ENCODE measurements at places on chromosomes 1 and 21.
A peak's percentile ranks its signal among the peaks of the same experiment; 100 is the strongest.

GRCh38 chr1:186463511-186463910, 2.6 kb upstream of the PDC start:
- DNase-seq = no peak

GRCh38 chr1:108570128-108570527, 10.2 kb downstream of the EEIG2 start:
- no peak for DNase-seq

GRCh38 chr1:54782156-54782555, 17.8 kb upstream of the PARS2 start:
- DNase-seq = no peak

- DNase-seq = no peak
These were observed 785 bp downstream of the PGLYRP4 start for GRCh38 chr1:153347856-153348255.

DNA sequence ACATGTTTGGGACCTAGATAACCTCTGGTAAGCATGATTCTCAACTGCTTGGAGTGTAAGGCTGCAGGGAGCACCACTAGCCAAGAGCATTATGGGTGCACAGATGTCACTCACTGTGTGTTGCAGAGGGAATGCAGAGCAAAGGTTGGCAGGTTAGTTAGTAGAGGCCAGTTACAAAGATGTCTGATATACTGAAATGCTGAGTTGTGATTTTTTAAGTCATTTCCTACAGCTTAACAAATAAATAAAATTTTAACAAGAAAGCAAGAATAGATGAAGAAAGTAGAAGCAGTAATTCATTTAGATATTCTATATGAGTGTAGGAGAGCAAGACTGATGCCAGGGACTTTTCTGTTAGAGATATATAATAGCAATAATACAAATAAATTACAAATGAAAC, 64.8 kb downstream of the MARK1 start:
- DNase-seq = no peak

GRCh38 chr21:29453511-29453910, 154.8 kb downstream of the BACH1 start:
- no peak for DNase-seq

- DNase-seq = no peak
These were observed 14.1 kb downstream of the ROR1 start for GRCh38 chr1:63787875-63788274.

GRCh38 chr1:159250638-159251216, 46.1 kb downstream of the ACKR1 start:
- no peak for DNase-seq

DNA sequence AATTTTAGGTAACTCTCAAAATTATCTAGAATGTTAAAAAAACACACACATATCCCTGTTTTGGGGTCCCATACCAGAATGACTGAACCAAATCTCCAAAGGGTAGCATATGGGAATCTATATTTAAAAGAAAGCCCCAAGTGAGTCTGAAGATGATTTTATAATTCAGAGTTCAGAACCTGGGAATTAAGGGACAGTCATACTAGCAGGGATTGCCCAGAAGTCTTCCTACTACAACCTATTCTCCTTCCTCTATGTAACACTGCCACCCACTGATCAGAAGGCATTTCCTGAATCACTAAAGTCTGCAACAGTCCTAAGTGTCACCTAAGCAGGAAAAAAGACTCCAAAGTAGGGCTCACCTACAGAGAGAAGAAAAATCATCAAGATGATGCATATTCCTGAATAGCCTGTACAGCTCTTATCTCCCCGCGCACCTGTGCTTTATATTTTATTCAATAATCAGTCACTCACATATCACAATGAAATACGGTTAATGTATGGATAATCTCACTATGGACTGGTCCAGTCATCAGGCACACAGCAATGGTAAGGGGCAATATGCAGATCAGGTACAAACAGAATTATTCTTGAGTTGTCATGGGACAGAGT, 4.9 kb downstream of the RGS1 start:
- no peak for DNase-seq

- no peak for DNase-seq
These were observed 74.9 kb downstream of the CAPZB start for GRCh38 chr1:19410393-19410792.

GRCh38 chr1:212690816-212691403, 8.7 kb downstream of the BATF3 start:
- no peak for DNase-seq

GRCh38 chr1:84165601-84166000, 21.5 kb downstream of the PRKACB start:
- DNase-seq = no peak

DNA sequence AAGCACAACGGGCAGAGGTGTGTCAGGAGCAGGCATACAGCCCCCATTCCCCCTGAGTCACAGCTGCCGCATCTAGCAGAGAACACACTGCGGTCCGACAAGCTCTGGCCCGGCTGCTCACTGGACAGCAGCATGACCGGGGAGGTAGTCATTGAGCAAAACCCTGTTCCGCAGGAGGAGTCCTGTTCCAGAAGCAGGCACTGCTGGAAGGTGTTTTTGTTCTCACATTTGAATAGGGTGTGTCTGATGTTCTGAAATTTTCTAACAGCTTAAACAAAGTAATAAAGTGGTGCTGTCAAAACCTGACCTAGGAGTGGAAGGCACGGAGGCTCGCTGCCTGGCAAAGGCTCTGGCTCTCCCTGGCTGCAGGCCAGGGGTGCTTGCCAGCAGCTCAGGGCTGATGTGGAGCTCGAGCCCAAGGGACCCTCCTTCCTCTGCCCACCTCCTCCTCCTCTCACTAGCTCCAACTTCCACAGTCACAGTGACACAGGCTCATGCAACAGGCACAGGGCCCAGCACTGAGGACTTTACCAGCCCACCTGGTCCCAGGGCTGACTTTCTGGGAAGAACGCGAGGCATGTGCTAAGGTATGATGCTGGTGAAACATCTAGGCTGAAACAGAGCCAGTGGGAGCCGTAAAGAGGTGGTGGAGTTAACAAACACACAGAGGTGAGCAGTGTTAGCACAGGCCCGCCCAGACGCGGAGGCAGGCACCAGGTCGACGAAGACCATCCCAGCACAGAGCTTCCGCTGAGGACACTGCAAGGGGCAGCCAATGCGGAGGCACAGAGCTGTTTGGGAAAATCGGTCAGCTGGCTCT, 118.6 kb upstream of the IFFO2 start:
- DNase-seq = no peak

DNA sequence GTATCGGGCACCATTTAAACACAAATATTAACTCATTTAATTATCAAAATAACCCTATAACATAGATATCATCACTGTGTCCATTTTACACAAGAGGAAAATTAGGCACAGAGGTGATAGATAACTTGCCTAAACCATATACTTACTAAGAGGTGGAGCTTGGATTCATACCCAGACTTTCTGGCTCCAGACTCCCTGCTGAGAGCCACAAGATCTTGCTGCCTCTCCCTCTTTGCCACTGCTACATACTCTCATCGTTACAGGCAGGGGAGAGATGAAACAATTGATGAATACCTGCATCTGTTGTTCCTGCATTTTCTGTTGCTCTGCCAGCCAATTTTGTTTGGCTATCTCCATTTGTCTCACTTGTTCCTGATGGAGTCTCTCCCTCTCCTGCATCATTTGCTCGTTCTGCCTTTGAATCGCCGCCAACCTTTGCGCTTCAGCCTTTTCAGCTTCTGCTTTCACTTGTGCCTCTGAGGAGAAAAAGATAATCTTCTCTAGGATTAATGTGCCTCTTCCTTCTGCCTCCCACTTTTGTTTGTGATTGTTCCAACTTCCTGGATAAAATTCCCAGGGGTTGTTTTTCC, 10.6 kb downstream of the GBP5 start:
- DNase-seq = no peak

DNA sequence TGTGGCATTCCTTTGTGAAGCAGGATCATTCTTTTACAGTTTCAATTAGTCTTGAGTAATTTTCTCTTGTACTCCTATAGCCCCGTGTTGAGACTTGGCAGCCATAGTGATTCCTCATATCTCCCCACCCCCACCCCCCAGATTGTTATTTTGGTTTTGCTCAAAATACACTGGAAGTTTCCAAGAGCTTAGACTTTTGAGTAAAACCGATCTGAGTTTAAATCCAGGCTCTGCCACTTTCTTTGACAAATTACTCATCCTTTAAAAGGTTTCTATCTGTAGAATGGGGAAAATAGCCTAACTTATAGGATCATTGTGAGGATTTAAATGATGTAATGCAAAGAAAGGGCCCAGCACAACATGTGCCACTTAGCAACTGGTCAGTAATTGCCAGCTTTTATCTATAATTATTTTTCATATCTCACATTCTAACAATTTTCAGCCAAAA, 53.1 kb upstream of the RC3H1 start:
- no peak for DNase-seq

- no peak for DNase-seq
These were observed 31.6 kb upstream of the PADI6 start for GRCh38 chr1:17340358-17340757.

- no peak for DNase-seq
These were observed 324.4 kb downstream of the KCTD3 start for GRCh38 chr1:215891266-215892057.

DNA sequence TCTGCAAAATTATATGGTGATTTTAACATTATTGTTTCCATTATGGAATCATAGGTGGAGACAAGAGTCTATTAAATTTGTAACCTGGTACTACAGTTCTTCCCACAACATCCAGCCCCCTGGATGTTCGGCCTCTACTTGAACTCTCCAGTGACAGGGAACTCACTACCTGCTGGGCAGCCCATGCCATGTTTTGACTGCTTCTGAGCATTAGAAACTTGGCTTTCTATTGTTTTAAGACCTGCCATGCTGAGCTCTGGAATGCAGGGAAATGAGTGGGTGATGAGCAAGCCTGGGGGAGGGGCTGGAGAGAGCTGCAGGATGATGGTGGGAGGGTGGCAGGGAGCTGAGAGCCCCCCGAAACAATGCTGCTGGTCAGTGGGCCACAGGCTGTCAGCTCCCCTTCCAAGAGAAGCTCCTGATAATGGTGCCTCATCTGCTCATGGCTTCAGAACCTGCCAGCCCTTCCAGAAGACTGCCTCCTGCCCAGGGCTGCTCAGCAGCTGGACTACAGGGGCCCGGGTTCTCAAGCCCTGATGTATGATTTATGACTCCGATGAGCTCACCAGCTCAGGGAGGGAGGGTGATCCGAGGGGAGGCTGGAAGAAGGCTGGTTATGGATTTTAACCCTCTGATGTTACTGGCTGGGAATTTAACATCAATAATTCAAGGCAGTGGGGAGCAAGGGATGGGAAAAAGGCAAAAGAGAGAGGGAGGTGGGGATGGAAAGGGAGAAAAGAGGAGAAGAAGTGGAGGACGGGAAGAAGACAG, 205.0 kb downstream of the HIVEP3 start:
- no peak for DNase-seq

GRCh38 chr1:216742625-216743024, 19.4 kb upstream of the ESRRG start:
- DNase-seq = no peak

DNA sequence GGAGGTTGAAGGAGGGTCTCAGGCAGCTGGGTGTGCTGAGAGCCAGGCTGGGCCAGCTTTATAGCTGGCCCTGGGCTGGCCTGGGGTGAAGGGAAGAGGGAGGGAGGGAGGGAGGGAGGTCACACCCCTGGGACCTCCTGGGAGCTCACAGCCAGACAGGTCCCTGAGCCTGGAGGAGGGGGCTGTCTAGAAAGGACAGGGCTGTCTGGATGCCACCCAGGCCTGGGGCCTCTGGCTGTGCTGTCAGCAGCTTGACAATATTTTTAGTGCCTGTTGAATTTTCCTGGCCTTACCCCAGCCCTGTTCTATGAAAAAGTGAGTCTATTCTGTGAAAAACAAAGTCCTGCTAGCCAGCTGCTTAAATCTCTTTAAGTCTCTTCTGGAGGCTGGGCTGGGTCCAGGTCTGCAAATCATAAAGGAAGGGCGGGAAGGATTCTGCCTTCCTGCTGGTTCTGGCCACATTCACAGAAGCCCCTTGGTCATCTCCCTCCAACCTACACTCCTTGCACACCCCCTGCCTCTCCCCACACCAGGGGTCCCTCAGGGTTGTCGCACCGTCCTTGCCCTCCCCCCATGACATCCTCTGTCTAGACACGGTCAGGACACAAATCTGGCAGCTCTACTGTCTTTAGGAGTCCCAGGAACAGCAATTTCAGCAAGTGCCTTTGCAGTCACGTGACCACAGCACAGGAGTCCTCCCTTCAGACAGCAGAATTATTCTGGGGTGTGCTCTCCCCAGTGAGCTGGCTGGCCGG, at the start of gene LEFTY2:
Gene LEFTY2 (minus strand): TSS at position 34 of the 755 bp plus-strand sequence. CDS start 80 bp downstream, outside the sequence.
- DNase-seq = no peak

GRCh38 chr1:75099581-75099980, 34.6 kb upstream of the LHX8 start:
- no peak for DNase-seq

- no peak for DNase-seq
These were observed 69.5 kb downstream of the XCL2 start for GRCh38 chr1:168474322-168474721.

DNA sequence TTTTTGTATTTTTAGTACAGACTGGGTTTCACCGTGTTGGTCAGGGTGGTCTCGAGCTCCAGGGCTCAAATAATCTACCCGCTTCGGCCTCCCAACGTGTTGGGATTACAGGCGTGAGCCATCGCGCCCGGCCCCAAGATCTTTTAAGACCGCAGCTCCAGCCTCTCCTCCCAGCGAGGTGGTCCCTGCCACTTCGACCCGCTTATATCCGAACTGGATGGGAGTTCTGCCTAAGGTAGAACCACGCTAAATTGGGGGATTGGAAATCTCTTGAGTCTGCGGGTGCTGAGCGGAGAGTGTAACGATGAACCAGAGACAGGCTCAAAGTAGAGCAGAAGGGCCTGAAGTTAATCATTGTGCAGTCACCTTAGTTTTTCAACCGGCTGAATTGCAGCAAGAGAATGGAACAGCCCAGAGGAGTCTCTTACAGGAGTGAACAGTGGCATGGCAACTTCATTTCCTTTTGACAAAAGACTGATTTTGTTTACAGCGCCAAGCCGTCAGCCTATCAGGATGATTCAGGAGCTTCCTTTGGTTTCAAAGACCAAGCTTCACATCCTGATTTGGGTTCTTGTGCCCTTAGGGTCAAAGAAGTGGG, 726 bp upstream of the CYB5R1 start:
- peak; percentile 56 for DNase-seq

- no peak for DNase-seq
These were observed 719 bp upstream of the PARS2 start for GRCh38 chr1:54764922-54765561.

- DNase-seq = no peak
These were observed 7.2 kb upstream of the SMIM12 start for GRCh38 chr1:34866762-34867109.

- no peak for DNase-seq
These were observed 10.4 kb upstream of the KLF18 start for GRCh38 chr1:44151808-44152207.

GRCh38 chr21:17730782-17731181, 88.4 kb downstream of the C21orf91 start:
- DNase-seq = no peak

GRCh38 chr1:84078108-84078841, 65.8 kb upstream of the PRKACB start:
- no peak for DNase-seq

GRCh38 chr1:84619383-84620102, 45.3 kb upstream of the CTBS start:
- DNase-seq = no peak

GRCh38 chr1:1260843-1261560, 12.7 kb downstream of the UBE2J2 start:
- no peak for DNase-seq

GRCh38 chr1:150995896-150996295, 10.8 kb downstream of the MINDY1 start:
- peak; percentile 77 for DNase-seq
